ENCODE measurements at places on chromosomes 5 and 9.
A peak's percentile ranks its signal among the peaks of the same experiment; 100 is the strongest.

GRCh38 chr9:114696814-114697544, 15.0 kb upstream of the TEX48 start:
- peak; percentile 35 for DNase-seq

GRCh38 chr9:18754537-18754936, 278.5 kb downstream of the SAXO1 start:
- DNase-seq, result no peak

DNA sequence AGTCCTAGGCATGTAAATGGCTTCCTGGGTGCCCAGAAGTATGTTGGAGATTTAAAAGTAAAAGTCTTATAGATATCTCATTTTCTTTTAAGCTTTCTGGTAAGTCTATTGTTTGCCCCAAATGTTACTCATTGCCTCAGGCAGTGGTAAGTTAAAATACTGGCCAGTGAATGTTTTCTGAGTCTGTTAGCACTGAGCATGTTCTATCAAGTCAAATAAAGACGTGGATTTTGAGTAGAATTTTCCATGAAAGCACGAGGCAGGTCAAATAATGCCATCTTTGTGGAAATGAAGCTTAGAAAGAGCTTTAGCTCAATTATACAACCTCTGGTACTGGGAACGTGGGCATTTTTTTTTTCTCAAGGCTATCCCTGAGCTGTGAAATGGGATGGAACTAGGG, 651.3 kb upstream of the ACO1 start:
- no peak for DNase-seq

- no peak for DNase-seq
Observed at GRCh38 chr9:16688814-16689213, 181.7 kb downstream of the BNC2 start.

GRCh38 chr9:14081745-14082144, 232.2 kb downstream of the NFIB start:
- DNase-seq, result no peak

DNA sequence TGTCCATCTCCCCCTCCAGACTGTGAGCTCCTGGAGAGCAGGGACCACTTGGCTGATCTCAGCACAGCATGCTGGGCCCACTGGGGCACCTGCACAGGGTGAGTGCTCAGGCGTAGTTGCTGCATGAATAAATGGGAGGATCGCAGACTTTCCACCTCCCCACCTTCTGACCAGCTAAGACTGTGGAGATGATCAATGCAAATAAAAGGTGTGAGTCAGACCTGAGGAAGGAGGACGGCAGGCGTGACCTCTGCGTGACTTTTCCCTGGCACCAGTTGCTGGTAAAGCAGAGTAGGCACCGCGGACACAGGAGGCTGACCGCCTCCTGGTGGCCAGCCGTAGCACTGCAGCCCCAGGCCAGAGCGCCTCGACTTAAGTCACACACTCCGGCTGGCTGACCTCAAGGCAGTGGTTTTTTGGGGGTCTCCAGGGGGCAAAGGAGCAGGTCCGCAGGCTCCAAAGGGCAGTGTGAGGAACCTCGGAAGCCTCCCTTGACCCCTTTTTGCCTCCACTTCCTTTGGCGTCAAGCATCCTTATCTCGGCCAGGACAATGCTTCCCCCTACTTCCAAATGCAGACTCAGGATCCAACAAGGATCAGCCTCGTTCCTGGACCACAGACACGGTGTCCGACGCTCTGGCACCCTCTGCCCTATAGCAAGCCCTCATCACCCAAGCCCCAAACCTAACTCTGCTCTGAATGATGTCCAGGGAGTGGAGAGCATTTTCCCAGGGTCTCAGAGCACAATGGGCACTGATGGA, 12.7 kb upstream of the TDRD7 start:
- peak; percentile 75 for DNase-seq

DNA sequence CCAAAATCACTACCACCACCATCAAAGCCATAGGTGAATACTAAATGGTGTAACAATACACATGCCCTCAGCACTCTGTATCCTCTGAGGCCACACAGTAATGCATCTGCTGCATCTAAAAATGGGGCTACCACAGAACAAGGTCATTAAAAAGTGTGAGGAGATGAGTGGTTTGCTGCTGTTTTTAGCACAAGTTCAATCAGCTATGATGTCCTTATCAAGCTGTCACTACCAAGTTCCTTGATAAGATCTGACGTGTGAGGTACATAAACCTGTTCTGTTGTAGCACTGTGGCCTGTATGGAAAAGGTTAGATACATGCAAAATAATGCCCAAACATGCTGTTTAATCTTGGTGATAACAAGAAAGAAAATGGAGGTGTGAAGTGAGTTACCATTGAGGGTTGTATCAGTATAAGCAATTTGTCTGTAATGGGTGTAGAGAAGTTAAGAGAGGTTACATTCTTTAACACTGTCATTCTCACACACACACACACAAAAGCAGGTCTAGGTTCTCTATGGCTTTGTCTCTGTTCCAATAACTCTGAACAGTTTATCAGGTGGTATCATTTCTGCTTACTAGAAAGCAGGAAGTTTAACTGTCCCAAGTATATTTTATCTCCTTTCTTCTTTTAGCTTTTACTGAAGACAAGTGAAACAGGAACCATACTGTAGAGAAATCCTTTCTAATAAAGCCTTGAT, 252.9 kb downstream of the CWC27 start:
- no peak for DNase-seq

- DNase-seq, result no peak
Observed at GRCh38 chr9:87067426-87067825, 120.1 kb upstream of the GAS1 start.

GRCh38 chr9:136709454-136710109, 2.8 kb upstream of the DIPK1B start:
- DNase-seq, result no peak

DNA sequence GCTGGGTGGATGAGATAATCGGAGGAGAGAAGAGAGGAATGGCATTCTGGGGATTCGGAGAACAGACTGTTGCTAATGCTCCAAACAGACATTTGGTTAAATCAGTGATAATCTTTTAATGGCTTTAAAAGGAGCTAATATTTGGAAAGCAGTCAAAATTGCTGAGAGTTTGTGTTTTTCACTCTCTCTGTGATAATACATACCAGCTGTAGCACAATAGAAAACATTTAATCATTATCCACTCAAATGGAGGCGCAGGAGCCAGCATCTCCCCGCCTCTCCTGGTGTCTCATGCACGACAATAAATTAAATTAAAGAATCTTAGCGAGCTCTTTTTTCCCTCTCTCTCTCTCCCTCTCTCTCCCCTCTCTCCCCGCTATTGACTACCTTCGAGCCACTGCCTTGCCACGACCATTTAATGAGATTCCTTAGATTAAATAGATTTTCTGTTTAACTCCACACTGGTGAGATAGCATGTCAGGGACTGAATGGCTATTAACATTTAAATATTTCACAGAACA, 268.6 kb upstream of the MVB12B start:
- no peak for DNase-seq

GRCh38 chr9:127140842-127141675, 18.6 kb upstream of the ANGPTL2 start:
- no peak for DNase-seq

DNA sequence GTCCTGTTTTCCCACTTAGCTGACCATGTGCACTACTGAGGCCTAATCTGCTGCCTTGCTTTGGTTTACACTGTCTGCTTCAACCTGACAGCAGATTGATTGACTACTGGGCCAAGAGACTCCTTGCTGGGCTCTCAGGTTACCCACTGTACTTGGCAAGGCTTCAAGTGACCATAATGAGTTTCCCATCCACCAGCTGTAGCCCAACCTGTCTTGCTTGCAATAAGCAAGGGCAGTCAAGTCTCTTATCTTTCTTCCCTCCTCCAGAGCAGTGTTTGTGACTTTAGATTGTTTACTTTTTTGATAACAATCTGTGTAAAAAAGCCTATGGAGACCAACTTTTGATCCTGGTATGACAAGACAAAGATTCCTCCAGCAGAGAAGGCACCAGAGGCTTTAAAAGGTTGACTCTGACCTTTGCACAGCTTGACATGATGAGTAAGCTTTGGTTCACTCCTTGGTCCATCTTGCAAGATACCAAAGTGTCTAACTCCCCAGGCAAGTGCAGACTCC, 912.3 kb upstream of the SEMA6A start:
- no peak for DNase-seq

GRCh38 chr9:16752601-16753000, 117.9 kb downstream of the BNC2 start:
- no peak for DNase-seq

GRCh38 chr5:181167814-181168488, 20.6 kb downstream of the OR2V2 start:
- DNase-seq, result no peak

DNA sequence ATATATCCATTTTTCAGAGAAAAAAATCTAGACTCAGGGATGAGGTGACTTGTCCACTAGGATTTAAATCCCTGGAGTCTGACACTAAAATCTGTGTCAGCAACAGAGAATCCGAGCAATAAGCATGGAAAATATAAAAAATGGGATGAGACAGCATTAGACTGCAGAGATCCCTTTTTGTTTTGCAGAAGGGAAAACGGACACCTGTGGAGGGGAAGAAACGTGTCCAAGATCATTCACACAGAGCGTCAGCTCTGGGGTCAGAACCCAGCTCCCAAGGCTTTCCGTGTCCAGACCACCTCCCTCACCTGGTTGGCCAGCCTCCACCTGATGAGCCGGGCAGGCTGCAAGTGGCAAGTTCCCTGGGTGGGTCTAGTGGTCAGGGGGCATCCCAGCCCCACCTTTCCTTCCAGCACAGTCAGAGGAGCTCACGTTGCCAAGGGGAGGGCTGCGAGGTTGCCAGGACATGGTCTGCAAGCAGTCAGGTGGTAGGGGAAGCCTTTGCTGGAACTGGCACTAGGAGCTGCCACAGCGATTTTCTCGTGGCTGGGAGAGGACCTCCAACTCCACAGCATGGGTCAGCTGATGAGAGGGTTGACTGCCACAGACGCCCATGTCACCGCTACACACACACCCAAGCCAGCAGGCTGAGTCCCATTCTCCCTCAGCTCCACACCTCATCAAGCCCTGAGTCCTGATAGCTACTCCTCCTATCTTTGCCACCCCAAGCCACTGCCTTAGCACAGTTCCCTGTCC, 65.9 kb upstream of the CPLX2 start:
- no peak for DNase-seq

- peak; percentile 83 for DNase-seq
Observed at GRCh38 chr5:127088251-127088650, 14.9 kb upstream of the C5orf63 start.
